ENCODE measurements at places on chromosomes 1 and 21.

- DNase-seq: no peak
These were observed 377 bp downstream of the SAMD13 start for GRCh38 chr1:84301785-84302385.

DNA sequence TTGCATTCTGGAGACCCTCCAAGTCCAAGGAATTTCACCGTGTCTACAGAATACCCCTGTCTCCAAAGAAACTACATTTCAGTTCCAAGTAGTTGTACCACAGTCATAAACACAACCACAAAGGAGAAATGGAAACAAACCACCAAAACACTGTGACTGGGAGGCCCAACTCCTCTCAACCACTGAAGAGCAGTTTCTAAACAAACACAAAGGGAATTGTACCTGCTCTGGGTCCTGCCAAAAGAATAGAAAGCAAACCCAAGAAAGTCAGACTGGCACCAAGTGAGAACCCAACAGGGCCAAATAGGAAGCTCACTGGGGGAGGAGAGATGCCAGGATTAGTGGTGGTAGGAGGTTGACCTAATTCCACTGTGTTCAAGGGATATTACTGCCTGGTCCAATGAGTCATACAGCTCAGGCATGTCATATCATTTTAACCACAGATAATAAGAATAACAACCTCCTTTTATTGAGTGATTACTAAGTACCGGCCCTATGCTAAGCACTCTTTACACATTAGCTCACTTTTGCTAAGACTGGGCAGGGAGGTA, 123.9 kb upstream of the PPP2R5A start:
- no peak for DNase-seq

DNA sequence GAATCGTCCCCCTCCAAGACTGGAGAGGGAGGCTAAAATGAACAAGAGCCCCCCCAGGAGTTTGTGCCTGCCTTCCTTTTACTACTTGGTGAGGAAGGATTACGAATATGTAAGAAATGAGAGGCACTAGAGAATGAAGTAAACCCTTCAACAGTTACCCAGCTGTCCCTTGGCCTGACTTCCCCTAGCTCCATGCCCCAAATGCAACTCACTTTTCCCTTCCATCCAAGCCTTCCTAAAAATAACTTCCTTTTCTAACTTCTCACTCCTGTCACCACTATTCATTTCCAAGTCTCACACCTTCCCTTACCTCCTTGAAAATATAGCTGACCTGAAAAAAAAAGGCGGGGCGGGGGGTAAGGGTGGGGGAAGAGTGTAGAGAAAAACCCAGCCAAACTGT, 96.6 kb upstream of the HNRNPU start:
- DNase-seq: no peak

DNA sequence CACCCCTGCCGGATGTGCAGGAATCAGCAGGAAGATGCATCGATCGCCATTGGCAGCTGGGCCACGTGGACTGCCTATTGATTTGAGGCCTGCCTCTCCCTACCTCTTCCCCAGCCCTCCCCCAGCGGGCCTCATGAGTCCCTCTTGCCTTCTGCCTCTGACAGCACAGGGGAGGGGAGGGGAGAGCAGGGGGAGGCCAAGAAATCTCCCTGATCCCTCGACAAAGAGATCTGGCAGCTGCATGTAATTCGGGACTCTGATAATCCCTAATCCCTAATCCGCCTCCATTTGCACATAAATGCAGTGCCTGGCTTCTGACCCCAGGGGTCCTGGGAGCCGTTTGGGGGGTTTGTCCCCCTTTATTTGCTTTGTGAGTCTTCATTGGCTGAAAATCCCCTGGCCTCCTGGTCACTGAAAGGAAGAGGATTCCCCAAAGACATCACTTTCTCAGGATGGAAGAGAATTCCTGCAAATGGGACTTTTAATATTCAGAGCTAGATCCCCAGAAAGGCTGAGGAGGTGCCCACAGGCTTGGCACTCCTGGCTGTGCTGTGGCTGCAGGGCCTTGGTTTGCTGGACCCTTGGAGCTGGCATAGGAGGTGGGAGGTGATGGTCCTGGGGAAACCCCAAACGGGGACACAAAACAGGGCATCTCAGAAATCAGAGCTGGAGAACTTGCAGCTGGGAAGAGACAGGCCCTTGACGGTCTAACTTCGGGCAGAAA, 239.4 kb upstream of the POU3F1 start:
- no peak for DNase-seq

- no peak for DNase-seq
These were observed 35.0 kb downstream of the LGR6 start for GRCh38 chr1:202228484-202229122.

DNA sequence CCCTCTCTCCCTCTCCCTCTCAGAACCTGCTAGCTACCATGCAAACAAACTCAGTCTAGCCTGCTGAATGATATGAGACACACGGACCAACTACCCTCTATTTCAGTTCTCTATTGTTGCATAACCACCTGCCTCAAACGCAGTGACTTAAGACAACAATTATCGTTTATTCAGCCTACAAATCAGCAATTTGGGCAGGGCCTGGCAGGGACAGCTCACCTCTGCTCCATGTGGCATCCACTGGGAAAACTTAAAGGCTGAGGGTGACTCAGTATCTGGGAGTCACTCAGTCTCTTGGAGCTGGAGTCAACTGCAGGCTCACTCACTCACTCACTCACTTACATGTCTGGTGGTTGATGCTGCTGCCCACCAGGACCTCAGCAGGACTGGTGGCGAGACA, 121.3 kb downstream of the SEC16B start:
- DNase-seq: no peak

Measured in NCI-H446 (cell line).